Daoy (cell line): ENCODE measurements at places on chromosomes 1 and 21. TPM values are rescaled to one million over a fixed set of nuclear protein-coding genes. Genes with fewer than 3 reads are reported as not detected.

GRCh38 chr21:35023396-35024070 lies 25.6 kb downstream of the RUNX1 start:
- no peak for DNase-seq

- no peak for DNase-seq
Measured at GRCh38 chr1:4083231-4084047, 183.4 kb upstream of the C1orf174 start.

- no peak for DNase-seq
Measured at GRCh38 chr1:99438656-99439230, 174.5 kb downstream of the PLPPR4 start.

DNA sequence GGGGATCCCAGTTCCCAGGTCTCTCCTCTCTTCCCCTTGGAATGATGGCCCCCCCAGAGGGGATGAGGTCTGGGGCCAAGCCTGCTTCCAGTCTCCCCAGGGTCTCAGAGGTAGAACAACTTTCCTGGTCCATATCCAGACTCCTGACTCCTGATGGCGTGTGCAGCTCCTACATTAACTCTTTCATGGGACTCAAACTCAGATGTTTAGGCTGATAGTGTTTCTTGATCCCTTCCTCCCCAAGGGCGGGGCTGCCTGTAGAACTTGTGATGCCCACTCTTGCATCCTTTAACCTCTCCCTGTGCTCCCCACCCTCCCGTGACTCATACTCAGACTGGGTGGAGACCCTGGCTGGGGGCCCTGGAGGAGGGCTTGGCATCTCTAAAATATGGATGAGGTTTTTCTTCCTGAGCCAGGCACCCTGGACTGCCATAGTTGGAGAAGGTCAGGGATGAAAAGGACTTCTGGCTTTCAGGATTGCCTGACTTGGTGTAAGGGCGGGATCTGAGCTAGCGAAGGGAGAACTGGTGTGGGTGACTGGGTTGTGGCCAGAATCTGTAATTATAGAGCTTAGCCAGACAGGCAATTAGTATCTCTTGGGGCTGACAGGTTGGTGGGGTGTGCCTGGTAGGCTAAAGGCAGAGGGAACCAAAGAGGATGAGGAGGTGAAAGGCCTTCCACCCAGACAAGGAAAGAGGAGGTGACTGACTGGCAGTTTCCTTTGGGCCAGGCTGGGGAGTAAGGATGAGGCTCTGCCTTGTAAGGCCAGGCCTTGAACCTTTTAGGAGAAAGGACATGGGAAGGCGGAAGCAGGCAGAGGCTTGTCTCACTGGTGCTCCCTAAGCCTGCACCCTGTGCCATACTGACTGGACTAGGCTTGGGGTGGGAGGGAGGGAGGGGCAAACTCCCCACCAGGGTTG lies 1.5 kb downstream of the ATP8B2 start:
- peak; percentile 83 for DNase-seq

- DNase-seq: no peak
Measured at GRCh38 chr1:175200678-175201521, 8.3 kb upstream of the KIAA0040 start.

DNA sequence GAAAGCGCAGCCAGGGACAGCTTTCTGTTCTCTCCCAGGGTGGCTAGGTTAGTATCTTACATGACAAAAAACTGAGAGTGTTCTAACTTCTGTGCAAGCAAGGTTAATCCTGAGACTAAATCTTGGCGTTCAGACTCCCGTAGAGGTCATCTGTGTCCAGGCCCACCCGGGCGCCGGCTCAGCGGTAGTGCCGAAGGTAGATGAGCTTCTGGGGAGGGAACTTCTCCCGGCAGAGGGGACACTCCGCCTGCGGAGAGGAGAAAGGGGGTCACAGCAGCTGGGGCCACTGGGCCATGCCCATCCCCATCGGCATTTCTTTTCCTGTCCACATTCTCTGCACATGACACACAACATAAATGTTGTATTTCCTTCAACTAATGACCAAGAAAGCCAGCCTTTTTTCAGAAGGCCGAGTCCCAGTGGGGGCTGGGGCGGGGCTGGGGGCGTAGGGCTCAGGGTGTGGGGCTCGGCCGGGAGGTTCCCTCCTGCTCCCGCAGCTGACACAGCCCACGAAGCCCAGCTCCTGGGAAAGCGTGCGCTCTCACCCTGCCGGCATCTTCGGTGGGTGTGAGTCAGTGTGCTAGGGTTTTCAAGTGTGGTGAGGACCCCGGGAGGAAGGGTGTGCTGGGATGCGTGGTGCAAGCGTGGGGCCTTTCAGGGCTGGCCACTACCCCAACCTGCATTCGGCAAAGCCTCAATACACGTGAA lies 6.6 kb downstream of the PEX10 start:
- peak; percentile 67 for DNase-seq

GRCh38 chr1:204065174-204065985 lies 7.5 kb upstream of the SOX13 start:
- DNase-seq: peak; percentile 63

- DNase-seq: no peak
Measured at GRCh38 chr21:43922949-43923348, 57.9 kb downstream of the AGPAT3 start.

- DNase-seq: no peak
Measured at GRCh38 chr1:193634470-193634869, 448.1 kb upstream of the B3GALT2 start.

DNA sequence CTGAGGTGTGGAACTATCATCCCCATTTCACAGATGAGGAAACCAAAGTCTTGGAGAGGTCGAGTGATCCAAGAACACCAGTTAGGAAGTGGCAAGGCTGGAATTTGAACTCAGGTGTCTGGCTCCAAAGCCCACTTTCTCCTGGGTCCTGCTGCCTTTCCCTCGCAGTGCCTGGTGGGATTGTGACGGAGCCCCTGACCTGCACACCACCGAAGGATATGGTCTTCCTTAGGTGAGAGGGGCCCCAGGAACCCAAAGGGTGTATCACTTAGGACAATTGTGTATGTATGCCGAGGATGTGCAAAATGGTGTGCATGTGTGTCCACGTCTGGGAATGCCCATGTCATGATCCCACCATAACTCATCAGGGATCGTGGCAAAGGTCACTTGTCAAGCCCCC lies 392.7 kb downstream of the MATN1 start:
- no peak for DNase-seq

GRCh38 chr1:193311226-193311948 lies 125.0 kb upstream of the B3GALT2 start:
- DNase-seq: no peak

GRCh38 chr1:17672226-17672625 lies 82.9 kb upstream of the ACTL8 start:
- DNase-seq: no peak

- DNase-seq: no peak
Measured at GRCh38 chr1:35590476-35591040, 17.4 kb downstream of the TFAP2E start.

DNA sequence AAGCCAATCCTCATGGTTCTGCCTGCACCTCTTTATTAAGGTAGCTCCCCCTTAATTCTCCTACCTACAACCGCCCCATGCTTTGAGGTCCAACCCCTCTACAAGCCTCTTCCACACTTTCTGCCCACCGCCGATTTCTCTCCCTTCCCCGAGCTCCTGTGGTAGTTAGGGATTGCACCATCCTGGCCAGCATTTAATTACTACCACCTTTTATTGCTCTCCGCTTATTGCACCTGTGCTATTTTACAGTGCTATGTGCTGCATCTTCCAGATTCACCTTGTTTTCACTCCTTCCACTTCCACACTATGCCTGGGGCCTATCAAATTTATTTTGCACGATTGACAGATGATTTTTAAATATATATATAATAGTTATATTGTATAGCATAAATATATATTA lies 29.3 kb upstream of the DNAJC11 start:
- DNase-seq: no peak

DNA sequence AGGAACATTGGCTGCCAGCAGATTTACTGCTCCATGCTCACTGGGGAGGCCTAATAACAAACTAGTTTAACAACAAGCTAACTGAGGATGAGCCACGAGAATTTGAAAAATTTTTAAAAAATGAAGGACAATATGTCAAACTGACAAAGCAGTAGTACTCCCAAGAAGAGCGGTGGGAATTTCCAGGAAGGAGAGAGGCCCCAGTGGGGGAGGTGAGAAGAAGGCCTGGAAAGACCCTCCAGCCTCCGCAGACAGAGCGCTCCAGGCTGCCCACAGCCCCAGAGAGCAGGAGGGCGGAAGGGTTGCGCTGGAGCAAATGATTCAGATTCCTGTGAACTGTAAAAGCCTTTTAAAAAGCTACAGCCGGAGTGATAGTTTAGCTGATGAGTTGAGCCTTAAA lies 78.5 kb downstream of the SIPA1L2 start:
- no peak for DNase-seq

DNA sequence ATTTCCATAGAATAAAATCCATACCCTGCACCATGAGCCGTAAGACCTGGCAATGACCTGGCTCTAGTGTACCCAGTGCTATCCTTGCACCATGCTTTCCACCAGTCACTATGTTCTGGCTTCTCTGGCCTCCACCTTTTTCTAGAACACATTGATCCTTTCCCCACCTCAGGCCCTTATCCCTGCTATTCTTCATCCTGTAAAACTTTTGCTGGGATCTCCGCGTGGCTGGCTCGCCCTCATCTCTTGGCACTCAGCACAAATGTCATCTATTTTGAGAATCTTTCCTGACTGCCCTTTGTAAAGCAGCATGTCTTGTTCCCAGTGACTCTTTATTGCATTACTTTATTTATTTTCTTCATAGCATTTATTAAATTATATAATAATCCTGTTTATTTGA lies 169.8 kb upstream of the B3GALT2 start:
- no peak for DNase-seq

DNA sequence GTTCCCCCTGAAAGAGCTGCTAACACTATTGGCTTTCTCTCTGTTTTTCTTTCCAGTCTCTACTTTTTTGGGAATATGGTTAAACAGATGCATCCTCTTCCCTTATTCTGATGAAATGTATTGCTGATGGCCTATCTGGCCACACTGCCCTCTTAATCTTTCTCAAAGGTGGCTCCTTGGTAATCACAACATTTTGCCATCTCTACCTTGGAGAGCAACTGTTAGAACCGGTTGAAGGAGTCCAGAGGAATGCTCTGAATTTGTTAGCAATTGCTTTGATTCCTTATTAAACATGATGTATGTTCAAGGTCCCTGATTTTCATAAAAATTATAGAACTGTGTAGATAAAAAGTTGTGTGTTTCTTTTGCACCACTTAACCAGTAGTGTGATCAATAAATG lies 50.1 kb upstream of the ARID1A start:
- DNase-seq: no peak

DNA sequence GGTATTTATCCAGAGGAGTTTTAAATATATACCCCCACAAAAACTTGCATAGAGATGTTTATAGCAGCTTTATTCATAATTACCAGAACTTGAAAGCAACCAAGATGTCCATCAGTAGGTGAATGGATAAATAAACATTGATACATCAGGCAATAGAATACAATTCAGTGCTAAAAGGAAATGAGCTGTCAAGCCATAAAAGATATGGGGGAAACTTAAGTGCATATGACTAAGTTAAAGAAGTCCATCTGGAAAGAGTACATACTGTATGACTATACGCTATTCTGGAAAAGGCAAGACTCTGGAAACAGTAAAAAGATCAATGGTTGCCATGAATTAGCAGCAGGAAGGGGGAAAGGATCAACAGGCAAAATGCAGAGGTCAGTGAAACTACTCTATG lies 366.7 kb downstream of the HHIPL2 start:
- DNase-seq: no peak

DNA sequence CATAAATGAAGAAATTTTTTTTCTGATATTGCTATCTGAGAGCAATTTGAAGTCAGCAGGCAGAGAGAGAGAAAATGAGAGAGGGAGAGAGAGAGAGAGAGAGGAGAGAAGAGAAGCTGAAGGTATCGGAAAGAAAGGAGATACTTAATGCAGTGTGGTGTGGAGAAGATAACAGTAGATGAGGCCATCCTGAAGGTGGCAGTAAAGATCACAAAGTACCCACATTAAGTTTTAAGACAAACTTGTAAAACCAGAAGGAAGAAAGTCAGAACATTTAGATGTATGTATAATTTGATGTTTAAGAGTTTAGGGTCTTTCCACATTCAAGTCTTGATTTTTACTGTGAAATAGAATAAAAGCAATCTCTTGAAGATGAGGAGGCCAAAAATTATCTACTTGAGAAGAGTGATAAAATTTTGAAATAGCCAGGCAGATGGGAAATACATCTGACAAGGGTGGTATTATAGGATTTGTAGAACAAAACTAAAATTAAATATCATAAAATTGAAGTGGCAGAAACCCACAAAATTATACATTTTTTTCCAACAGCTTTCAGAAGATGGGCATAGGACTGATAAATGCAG lies 1753.4 kb downstream of the MRPL39 start:
- no peak for DNase-seq

- no peak for DNase-seq
Measured at GRCh38 chr21:24023402-24023801, 1583.9 kb downstream of the MRPL39 start.

DNA sequence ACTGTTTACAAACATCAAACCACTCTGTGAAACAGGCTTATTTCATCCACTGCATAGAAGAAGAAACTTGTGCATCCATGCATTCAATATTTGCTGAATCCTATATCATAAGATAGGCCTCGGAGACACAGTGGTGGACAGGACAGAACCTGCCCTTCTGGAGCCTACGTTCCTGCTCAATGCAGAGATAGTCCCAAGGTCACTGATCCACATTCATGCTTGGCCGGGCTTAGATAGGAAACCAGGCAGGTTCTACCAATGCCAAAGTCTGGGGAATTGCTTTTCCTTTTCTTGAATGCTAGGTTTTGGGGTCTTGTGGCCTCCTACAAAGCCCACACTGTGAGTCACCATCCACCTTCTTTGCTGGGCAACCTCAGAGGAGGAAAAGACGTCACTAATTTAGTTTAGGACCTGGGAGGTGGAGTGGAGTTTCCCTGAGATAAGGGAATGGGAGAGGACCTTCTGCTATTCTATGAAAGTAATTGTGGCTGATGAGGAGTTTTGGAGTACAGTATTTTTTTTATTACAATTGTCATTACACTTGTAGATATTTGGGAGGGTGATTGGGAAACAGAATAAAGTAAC lies 99.7 kb upstream of the CD34 start:
- DNase-seq: peak; percentile 48

DNA sequence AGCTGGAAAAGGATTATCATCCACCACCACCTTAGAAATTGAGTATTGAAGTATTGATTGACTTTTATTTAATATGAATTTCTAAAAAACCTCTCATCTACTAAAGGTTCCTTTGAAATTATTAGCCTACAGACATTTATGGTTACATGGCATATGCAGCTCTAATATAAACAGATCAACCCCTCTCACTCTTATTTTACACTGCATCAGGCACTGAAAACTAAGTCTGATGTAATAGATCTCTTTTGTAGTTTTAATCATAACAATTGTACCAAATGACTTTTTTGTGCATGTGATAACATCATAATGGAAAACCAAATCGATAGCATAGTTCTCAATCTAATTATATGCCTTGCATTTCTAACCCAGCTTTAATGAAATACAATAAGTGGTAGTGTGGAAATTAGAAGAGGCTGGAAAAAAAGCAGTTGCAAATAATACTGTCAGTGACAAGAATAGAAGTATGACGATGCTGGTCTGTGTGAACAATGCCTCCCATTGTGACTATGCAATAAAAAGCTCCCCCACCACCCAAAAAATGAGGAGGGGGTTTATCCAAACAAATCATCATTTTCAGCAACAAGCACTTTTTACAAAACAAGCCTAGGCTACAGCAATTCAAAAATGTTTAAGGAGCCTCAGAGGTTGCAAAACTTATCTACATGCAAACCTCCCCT lies 426.5 kb upstream of the NFIA start:
- DNase-seq: no peak

KRTAP19-5 gene
- total RNA-seq: not detected in 2 replicates

BARHL2 gene
- not detected in 2 replicates for total RNA-seq

PAQR6 gene
- 0.11 TPM in 1 of 2 replicates, not detected in the other for total RNA-seq

S100A3 gene
- 9.0 and 12.2 TPM in 2 replicates for total RNA-seq
